ENCODE measurements at places on chromosomes 1 and 21.

GRCh38 chr21:19420565-19420964 is 1017.0 kb upstream of the TMPRSS15 start:
- no peak for ATAC-seq

DNA sequence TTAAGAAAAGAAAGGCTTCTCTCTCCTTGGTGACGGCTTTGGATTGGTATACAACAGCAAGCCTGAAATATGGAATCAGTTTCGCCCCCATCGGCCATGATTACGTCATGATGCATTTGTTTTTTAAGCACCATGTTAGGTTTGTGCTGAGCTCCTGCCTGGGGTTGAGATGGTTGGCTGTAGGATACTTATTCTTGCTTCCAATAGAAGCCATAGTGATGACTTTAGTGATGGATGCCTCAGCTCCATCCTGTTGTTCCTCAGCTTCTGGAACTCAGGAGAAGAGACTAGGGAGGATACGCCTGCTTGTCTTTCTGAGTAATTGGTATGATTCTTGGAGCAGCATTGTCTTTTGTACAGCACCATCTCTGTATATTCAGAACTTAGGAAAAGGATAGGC is 14.7 kb downstream of the XCL1 start:
- no peak for ATAC-seq

DNA sequence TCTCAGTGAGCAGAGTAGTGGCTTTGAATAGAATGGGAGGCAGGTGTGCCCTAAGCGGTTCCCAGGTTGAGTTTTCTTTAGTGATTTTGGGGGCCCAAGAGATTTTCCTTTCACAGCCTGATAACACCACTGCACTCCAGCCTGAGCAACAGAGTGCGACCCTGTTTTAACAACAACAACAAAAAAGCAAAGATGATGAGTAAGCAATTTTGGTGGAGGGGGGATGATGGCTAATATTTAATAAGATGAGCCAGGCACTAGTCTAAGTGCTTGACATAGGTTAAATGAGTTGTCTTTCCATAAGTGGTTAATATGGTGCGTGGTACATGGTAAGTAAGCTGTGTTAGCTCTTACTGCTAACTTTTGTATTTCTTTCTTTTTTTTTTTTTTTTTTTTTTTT is 2.0 kb downstream of the RNPEP start:
- no peak for ATAC-seq

GRCh38 chr1:31007462-31007991 is 58.0 kb downstream of the PUM1 start:
- ATAC-seq, result peak; percentile 81

DNA sequence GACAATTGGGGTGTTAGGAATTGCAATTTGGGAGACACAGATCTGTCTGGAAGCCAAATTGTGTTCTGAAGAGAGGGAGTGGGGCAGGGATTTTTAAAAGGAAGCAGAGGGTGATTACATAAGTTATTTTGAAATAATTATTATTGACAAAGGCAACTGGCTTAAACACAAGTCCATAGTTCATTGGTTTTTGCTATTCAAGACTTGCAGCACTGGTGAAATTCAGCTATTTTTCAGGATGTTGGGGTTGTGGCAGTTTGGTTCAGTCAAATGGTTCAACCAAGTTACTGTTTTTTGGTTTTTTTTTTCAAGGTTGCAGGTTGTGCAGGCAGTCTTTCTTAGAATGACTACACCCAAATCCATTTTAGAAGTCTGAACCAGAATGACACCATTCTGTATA is 300.0 kb upstream of the DEPDC1 start:
- ATAC-seq, result no peak

DNA sequence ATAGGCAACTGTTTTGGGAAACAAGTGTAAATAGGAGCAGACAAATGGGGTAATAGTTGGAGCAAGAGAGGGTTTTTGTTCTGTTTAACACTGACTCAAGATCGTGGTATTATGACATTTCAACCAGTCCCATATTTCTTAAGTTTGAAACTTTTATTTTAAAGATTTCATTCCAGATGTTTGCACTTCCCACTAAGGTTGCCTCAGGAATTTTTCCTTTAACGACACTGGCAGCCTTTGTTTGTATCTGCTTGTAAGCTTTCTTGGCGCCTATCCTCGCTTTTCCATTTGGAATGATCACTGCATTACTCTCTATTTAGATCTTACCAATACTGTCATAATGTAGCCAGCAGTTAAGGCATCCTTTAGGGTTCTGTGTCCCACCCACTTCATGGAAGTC is 67.7 kb downstream of the ALG6 start:
- no peak for ATAC-seq
